Cortex of kidney (tissue), 1 donor: ENCODE measurements at places on chromosomes 4 and X.

DNA sequence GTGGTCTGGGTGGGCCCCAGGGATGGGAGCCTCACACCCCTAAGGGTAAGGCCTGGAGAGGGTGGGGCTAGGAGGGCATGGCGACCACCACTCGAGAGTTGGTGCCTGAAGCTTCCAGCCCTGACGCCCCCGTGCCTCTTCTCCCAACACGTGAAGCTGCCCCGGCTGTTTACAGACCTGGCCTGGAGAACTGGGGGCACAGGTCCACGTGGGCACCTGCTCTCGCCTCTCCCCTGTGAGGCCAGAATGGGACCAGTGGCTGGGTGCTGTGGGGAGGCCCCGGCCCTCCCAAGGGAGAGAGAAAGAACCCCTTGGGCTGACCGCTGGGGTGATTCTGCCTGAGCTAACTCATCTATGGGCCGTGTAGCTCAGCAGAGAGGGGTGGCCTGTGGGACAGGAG, 15.5 kb downstream of the NAT8L start:
- no peak for DNase-seq

- no peak for DNase-seq
Measured at GRCh38 chrX:19072372-19072771, 49.9 kb downstream of the ADGRG2 start.

DNA sequence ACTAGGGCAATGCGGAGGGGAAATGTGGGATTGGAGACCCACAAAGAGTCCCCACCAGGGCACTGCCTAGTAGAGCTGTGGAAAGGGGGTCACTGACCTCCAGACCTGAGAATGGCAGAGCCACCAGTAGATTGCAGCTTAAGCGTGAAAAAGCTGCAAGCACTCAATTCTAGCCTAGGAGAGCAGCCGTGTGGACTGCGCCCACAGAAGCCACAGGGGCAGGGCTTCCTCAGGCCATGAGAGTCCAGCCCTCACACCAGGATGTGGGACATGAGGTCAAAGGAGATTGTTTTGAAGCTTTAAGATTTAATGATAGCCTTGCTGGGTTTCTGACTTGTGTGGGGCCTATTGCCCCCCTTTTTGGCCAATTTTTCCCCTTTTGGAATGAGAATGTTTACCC, 379.0 kb downstream of the INPP4B start:
- no peak for DNase-seq

DNA sequence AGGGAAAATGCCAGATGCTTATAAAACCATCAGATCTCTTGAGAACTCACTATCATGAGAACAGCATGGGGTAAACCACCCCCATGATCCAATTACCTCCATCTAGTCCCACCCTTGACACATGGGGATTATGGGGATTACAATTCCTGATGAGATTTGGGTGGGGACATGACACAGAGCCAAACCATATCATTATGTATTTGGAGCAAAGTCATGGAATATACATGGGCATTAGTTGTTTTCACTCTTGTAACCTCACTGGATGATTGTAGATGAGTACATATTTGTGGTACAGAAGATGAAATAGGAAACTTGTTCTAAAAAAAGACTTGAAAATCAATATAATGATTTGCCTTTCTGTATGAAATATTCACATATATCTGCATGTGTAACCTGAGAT, 674.5 kb upstream of the BOD1L1 start:
- DNase-seq: no peak

DNA sequence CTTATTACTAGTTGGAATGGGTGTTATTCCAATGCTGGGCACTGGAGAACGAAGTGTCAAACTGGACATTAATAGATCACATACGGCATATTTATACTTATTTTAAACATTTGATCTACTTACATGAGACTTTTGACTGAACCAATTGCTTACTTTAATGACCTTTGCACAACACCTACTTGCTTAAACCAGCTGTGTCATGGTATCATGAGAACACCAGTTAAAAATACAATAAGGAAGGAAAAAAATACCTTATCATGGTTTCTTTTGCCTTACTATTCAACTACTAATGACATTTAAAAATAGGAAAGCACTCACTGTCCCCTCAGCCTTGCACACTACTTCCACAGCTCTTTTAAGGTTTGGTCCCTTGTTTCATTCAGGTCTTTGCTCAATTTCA, 146.9 kb downstream of the FAM13A start:
- no peak for DNase-seq

GRCh38 chr4:112766422-112766821, 129.5 kb downstream of the LARP7 start:
- no peak for DNase-seq

DNA sequence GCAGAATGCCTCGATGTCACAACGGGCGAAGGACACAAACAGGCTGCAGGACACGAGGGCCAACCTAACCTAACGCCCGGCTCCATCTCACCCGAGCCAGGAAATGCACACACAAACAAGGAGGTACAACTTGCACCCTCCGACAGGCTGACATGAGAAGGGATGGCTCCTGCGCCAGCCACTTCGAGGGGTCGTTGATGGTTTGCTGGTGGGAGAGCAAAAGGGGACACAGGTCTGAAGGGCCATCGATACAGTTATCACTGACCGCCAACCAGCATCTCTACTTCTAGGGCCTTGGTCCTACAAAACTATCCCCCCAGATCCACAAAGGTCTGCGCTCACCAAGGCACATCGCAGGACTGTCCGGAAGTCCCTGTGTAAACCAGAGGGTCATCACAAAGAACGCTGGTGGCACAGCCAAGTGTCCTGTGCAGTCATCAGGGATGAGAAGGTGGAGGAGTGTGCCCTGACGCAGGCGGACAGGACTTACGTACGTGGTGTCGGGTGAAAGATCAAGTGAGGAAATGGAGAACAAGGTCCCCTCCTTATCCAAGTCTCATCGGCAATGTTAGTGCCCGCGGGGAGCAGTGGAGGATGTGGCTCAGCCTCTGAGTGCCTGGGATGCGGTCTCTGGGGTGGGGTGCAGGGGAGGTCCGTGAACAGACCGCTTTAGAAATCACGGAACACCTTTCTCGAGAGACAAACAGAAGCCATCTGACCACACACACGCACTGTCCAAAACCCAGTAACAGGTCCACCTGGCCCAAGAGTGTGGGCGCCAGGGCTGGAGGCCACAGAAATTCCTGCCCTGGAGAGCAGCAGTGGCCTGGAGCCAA, 7.0 kb downstream of the MXD4 start:
- no peak for DNase-seq

GRCh38 chr4:27594922-27595321, 734.3 kb downstream of the STIM2 start:
- DNase-seq: no peak

- DNase-seq: no peak
Measured at GRCh38 chrX:10519278-10519677, 101.1 kb downstream of the MID1 start.

GRCh38 chr4:183645326-183645725, 13.7 kb downstream of the RWDD4 start:
- DNase-seq: no peak

GRCh38 chrX:71504346-71504745, 28.6 kb upstream of the OGT start:
- DNase-seq: no peak

DNA sequence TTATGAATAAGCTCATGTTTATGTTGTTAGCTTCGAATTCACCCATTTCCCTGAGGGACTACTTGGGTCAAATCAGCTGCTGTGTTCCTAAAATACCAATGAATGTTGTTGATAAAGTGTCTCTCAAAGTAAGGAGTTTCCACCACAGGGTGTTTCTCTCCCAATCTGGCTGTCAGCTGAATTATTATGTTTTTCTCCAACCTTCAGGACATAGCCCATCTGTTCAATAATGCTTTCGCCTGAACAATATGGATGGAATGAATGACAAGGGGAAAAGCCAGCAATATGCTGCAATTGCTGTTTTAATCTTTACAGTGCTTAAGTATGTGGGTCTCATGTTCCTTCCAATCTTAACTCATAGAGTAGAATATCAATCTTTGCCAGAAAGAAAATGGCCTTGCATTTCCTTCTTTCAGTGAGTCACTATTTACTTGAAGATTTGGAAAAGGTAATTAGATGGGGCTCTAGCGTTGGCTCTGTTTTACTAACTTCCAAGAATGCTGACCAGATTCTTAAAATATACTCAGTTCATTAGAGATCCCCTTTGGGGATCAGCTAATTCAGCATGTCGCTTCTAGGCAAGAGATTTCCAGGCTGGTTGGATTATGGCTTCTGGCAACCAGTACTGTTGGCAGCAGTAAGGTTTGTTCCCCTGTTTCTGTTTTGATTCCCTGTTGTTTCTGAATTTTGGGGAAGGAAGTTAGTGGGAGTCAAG, 410.5 kb downstream of the PPP3CA start:
- DNase-seq: no peak

- DNase-seq: no peak
Measured at GRCh38 chr4:159743971-159744370, 641.1 kb downstream of the RAPGEF2 start.

DNA sequence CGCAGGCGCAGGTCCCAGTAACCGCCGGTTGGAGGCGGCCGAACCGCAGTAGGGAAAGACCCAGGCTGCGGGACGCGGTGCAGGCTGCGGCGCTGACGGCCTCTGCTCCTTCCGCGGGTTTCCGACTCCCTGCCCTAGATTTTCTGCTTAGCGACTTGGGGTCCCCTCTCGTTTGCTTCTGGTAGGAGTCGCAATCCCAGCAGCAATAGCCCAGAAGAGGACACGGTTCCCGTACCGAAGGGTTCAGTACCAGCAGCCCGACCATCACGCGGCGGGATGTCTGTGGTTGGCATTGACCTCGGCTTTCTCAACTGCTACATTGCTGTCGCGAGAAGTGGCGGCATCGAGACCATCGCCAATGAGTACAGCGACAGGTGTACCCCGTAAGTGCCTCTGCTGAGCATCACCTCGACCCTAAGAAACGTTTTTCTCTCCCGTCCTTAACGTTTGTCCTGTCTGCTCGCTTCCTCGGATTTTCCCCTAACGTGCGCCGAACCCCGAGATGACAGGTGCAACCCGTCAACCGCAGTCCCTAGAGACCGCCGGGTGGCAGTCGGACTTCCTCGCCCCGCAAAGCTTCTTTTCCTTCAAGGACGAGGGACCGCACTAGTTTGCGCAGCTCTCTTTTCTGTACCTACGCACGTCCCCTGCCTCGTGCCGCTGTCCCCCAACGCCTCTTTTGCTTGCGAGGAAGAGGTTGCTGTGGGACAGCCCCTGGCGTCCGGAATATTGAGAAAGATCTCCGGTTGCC, at the start of gene HSPA4L:
TSS of gene HSPA4L (plus strand) at position 48 of the 751 bp plus-strand sequence. CDS start at position 277, 229 bp downstream.
- no peak for DNase-seq

GRCh38 chr4:87491436-87491835, 37.7 kb downstream of the SPARCL1 start:
- DNase-seq: no peak

- DNase-seq: no peak
Measured at GRCh38 chr4:26116057-26116456, 202.0 kb downstream of the SMIM20 start.

- DNase-seq: no peak
Measured at GRCh38 chrX:71118985-71119535, 664 bp downstream of the MED12 start.

GRCh38 chr4:72179342-72179741, 147.5 kb downstream of the NPFFR2 start:
- no peak for DNase-seq

DNA sequence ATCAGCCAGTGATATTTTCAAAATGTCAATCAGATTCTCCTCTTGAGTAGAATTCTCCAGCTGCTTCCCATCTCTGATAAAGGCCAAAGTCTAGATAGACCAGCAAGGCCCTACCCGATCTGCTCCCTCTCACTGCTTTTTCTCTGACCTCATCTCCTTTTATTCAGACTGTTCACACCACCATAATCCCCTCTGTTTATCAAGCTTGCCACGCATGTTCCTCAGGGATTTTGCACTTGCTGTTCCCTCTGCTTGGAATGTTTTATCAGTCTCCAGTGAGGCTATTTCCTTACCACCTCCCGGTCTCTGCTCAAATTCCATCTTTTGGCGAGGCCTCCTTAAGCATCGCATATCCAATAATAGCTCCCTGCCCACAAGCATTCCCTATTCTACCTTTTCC, 20.1 kb downstream of the NOCT start:
- DNase-seq: no peak

DNA sequence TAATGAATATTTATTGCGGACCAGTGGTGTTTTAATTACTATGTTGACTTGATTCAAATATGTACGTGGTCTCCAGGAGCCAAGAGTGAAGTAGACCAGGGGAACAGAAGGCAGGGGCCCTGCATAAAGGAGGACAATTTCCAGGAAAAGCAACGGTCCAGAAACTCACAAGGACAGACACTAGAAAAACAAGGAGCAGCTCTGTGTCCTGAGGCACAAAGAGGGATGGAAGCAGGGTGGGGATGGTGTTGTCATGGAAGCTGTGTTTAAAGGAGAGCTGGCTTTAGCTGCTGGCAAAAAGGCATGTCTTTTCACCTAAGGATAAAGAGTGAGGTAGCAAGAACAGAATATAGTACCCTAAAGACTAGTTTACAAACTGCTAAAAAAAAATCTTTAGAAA, 254.1 kb upstream of the TENM3 start:
- no peak for DNase-seq

DNA sequence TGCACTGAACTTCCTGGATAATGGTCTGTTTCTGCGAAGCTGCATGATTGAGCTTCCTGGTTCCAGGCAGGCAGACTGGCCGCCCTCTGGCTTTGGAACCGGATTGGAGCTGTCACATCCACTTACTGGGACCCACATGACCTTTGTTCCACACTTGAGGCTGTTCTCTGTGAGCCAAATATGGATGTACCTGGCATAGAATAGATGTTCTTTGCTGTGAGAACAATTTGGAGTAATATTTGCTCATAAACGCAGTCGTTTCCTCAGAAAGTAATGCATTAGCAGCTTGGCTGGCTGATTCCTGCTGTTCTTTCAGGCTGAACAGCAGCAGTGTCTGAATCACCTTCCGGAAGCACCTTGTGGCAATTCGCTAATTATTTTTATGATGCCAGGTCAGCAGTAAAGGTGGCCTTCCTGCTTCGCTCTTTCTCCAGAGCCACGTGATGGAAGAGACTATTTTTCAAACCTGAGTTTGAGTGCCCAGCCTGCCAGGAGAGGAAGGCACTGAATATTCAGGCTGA, 78.1 kb upstream of the BOD1L1 start:
- DNase-seq: no peak

- DNase-seq: no peak
Measured at GRCh38 chr4:48196758-48197504, 62.9 kb upstream of the TXK start.

DNA sequence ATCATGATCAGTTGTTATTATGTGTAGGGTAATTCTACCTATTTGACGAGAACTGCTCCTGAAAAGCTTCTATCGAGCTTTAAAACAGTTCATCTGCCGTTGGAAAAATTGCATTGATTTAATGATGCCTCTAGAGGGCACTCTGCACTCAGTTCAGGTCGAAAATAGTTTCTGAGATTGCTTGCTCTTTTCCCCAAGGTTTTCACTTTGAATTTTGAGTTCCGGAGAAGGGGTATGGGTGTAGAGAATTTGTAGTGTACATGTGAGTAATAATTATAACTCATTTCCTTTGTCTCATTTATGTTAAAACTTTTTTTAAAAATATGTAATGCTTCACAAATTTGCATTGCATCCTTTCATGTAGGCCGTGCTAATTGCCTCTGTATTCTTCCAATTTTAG, 28.4 kb upstream of the TNIP3 start:
- DNase-seq: no peak

DNA sequence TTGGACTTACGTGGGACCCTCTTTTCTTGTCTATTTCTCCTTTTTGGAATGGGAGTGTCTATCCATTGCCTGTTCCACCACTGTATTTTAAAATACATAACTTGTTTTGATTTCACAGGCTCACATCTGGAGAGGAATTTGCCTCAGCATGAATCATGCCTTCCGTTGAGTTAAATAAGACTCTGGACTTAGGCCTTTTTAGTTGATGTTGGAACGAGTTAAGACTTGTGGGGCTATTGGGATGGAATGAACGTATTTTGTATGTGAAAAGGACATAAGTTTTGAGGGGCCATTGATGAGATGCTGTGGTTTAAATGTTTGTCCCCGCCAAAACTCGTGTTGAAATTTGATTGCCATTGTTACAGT, 66.2 kb downstream of the BEX3 start:
- DNase-seq: no peak
